ENCODE measurements at places on chromosomes 16 and 17.

GRCh38 chr16:78097548-78097947, 1.9 kb upstream of the WWOX start:
- DNase-seq, result no peak

DNA sequence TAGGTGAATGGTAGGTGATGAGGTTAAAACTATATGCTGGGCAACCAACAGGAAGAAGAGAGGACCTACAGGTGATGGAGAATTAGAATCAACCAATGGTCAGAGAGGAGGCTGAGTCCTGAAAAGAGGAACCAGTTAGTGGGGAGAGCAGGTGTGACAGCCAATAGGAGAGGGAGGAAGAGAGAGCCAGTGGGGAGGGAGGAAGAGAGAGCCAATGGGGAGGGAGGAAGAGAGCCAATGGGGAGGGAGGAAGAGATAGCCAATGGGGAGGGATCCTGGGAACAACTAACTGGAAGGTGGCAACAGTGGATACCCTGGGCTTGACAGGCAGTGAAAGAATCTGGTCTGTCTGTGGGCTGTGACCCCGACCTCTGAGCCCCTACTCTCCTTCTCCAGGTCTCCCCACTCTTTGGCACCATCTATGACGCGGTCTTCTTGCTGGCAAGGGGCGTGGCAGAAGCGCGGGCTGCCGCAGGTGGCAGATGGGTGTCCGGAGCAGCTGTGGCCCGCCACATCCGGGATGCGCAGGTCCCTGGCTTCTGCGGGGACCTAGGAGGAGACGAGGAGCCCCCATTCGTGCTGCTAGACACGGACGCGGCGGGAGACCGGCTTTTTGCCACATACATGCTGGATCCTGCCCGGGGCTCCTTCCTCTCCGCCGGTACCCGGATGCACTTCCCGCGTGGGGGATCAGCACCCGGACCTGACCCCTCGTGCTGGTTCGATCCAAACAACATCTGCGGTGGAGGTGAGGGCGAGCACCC, 3.7 kb downstream of the GUCY2D start:
- DNase-seq, result no peak

- DNase-seq, result no peak
Measured at GRCh38 chr16:27951489-27952120, 111.9 kb downstream of the GSG1L start.

DNA sequence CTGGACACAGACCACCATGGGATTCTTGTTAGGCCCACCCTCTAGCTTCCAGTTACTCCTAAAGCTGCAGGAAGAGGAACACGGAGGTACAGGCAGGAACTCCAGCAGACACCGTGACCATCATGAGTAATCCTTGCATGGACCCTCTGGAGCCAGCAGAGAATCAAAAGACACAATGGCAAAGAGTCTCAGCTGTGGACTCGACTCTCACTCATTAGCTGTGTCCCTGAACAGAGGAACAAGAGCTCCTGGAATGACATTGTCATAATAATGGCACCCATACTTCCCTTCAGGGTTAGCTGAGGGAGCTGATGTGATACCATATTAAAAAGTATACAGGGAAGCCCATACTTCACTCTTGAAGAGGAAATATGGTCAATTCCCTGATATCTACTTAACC, 176.3 kb upstream of the ASIC2 start:
- DNase-seq, result no peak

GRCh38 chr17:13785981-13786598, 184.4 kb upstream of the HS3ST3A1 start:
- no peak for DNase-seq

DNA sequence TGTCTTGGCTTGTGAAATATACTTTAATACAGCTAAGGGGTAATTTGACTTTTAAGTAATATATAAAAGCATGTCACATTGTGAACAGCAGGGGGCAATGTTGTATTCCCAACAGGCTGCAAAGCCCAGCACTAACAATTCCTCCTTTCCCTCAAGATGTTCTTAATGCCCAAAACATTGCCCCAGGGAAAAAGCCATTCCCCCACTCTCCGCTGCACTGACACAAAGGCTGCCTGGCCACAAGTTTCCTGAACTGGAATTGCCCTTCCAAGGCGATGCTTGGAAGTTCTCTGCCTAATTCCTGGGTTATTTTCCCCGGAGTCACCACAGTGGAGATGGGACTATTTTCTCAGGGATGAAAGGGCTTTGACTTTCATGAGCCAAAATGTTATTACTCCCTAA, 27.2 kb downstream of the CLEC16A start:
- DNase-seq, result peak; percentile 74

- peak; percentile 79 for DNase-seq
Measured at GRCh38 chr17:35243561-35244340, 879 bp downstream of the SLFN5 start.

Measured in DMS79 treated with DMSO at 0.1 percent for 48 hours (cell line).